NCI-H1694 treated with DMSO at 0.1 percent for 48 hours (cell line): ENCODE measurements at places on chromosomes 12 and 14.

DNA sequence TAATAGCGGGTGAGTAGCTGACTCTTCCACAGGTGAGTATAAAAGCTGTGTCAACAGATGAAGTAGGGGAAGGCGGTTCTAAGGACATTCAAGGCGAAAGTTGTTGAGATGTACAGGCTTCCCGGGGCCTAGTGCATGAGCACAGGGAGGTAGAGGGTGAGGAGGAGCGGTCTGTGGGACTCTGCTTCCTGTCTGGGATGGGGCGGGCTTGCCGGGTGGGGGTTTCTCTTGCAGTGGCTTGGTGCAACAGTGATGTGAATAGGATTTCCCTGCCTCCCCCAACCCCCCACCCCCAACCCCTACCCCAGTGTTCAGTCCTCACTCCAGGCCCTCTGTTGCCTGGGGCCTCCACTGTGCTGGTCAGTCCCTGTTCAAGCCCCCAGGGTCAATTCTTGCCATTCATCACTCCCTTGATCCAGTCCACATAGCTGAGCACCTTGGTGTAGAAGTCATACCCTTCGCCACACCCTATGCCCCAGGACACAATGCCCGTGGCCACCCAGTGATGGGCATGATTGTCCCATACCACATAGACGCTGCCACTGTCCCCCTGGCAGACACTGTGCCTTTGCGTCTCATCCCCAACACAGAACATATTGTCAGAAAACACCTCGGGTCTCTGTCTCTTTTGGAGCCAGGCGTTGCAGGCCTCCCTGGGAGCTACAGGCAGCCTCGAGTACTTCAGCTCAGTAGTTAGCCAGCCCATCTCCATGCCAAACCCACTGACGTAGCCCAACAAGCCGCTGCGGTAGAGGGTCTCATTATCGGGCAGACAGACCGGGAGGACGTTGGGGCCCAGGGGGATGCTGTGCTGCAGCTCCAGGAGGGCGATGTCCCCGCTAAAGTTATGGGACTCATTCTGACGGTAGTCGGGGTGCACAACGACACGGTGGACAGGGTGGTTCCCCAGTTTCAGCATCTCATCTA lies 4.0 kb upstream of the C1R start:
- DNase-seq = no peak

- no peak for DNase-seq
These were observed 75.3 kb downstream of the AACS start for GRCh38 chr12:125140279-125141209.

DNA sequence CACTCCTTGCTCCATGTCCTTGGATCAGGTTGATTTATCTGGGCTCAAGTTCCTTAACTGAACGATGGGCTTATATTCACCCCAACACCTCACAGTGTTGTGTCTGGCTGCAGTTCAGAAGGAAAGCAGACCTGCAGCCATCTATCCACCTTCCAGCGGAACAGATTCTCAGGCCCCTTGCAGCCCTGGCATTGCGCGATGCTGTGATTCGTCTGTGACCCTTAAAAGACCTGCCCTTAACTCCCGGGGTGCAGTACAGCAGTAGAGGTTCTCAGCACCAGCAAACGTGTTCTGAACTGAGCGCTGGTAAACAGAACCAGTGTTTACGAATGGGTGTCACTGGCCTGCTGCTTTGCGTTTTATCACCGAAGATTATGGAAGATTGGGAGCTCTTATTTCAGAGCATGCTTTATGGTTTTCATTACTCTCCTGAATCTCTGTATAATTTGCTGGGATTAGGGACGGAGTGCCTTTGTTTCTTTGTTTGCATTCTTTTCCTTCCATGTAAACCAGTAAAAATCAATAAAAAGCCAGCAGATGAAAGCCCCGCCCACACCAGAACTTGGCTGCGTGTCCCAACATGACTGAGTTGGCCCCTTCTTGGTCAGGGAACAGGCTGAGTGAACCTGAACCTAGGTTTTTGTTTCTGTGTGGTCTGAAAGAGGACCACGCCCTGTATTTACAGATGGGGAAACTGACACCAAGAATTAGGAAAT lies 286.7 kb upstream of the CRY1 start:
- no peak for DNase-seq

DNA sequence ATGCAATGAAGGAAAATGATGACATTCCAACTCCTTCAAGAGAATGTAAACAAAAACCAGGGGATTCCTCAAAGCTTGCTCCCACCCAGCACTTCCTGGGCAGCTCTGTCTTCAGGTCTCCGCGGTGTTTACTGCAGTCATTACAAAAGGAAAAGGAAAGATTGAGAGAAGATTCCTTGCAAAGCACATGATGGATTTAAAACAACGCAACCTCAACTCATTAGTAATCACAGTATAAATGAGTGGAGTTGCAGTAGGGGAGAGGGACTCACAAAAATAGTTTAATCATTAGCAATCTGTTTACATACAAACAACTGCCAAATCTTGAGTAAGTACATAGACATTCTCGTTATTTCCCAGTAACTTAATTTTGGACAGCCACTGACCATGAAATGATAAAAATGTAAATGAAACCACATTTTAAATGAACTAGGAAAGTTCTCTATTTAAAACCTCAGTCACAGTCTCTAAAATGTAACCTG lies 49.7 kb upstream of the OVCH1 start:
- DNase-seq = no peak

DNA sequence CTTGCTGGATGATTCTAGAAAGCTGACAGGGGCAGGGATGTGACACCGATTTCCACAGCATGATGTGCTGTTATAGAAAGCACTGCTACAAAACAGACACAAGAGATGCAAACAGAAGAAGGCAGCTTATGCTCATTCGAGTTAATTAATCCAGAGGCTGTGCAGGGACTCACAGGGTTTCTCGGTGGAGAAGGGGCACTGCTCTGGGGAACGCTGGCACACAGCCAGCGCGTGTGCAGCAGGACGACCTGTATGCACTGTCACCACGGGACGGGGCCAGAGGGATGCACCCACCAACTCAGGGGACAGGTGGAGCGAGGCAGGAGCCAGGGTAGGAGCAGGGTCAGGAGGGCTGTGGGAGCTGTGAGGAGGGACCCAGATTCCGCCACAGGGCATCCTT lies 143.5 kb downstream of the RIMBP2 start:
- no peak for DNase-seq

GRCh38 chr12:69102856-69103255 lies 136.5 kb upstream of the CPSF6 start:
- DNase-seq = no peak

DNA sequence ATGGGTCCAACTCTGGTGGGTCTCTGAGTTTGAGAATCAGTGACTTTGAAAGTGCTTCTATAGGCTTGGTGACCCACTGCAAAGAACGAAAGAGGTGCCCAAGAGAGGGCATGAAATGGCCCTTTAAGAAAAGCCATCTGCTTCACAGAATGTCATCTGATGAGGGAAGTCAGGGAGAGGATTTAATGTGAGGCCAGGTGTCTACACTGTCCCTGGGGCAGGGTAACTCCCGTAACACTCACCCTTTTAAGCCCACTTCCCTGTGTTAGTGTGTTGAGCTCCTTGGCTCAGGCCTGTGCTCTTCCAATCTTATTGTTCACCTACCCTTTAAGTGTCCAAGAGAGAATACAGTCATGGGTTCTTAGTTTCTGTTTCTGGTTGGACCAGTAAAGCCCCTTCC lies 16.4 kb upstream of the SRSF5 start:
- no peak for DNase-seq

GRCh38 chr14:41457393-41457792 lies 149.3 kb upstream of the LRFN5 start:
- DNase-seq = no peak

DNA sequence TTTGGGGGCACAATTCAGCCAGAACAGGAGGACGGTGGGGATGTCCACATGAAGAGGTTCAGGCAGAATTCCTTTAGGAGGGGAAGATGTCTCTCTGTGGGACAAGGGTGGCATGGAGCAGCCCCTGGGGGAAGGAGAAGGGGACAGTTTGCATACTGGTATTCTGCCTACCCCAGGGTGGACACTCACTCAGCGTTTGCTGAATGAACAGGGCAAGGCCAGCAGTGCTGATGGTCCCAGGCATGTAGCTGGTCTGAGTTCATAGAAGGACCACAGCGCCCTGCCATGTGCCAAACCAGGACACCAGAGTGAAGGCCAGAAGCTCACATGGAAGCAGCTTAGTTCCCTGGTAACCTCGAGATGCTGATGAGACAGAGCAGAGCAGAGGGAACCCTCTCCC lies 5.4 kb downstream of the SERPINA5 start:
- no peak for DNase-seq

DNA sequence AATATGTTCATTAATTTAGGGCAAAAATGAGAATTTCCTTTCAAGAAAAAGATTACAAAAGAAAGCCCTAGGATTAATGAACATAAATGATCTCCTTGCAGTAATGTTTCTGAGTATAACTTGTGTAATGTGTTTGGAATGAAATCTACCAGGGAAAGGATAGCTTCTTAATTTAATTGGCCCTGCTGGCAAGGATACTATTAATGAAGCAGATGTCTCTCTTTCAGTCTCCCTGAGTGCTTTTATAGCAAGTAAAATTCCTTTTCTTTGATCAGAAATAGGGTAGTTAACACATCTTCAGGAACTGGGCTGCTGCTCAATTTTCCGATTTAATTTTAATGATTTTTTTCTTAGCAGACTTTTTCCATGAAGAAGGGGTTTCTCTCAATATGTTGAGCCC lies 379.4 kb upstream of the PDE3A start:
- DNase-seq = peak; percentile 60

DNA sequence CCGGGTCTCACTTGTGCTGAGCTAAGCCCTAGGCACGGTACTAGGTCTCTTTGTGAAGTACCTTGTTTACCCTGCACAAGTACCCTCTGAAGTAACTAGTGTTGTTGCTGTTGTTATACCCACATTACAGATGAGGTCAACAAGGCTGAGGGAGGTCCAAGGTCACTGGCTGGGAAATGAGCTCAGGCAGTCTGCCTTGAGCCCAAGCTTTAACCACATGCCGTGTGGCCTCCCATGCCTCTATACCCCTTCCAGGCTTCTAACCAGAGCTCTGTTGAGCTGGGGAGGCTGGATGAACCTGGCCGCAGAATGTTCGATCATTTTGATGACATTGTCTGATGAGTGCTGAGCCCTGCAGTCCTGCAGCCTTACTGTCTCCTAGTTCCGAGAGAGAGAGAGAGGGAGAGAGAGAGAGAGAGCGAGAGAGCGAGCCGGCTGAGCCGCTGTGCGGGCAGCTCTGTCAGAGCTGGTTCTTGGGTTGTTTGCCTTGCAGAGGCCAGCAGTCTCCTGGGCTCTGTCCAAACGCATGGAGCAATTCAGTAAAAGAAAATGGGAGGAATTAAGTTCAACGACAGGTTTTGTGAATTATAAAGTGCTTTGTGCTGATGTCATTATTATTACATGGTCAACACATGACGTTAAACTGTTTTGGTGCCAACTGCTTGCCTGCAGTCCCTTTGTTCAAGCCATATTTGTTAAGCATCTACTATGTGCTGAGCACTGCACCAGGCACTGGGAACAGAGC lies 13.1 kb downstream of the JDP2 start:
- no peak for DNase-seq

DNA sequence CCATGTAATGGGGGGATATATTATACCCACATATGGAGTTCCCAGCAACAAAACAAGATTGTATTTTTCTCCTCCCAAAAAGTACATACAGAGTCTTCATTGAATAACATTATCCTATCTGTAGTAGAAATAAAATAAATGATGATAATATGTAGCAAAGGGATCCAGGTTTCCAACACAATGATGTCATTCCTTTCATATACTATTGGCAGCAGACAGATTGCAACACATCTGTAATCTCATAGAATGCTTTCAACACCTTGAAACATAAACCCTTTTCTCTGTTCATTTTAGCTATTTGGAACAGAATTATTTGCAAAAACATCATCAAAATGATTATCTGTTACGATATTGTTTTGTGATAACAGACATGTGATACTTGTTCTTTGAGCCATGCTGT lies 317.6 kb downstream of the DPF3 start:
- DNase-seq = peak; percentile 65

DNA sequence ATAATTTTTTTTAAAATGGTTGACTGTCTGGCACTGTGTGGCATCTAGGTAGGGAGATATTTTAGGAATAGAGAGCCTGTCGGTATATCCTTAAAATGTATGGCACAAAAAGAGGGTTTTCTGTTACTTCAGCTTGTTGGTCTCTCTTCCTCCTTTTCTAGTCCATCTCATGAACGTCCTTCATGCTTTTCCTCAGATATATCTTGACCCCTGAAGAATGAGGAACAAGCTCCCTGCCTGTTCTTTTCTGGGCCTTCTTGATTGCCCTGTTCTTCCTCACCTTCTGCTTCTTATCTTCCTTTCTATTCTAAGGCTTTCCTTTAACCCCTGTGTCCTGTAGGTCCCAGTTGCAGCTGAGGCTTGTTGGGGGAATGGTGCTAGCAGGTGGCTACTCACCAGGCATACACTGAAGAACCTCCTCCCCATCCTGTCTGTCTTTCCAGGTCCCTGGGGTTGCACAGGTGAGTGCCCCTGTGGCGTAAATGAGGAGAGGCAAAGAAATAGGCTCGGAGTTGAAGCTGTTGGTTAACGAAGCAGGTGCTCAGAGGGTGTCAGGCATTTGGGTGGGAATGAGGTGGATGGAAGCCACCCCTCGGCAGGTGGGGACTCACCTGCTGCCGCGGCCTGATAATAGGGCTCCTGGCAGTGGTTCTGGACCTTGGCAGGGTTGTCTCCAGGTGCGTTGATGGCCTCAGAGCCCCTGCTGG lies 7.2 kb upstream of the C1R start:
- DNase-seq = no peak

DNA sequence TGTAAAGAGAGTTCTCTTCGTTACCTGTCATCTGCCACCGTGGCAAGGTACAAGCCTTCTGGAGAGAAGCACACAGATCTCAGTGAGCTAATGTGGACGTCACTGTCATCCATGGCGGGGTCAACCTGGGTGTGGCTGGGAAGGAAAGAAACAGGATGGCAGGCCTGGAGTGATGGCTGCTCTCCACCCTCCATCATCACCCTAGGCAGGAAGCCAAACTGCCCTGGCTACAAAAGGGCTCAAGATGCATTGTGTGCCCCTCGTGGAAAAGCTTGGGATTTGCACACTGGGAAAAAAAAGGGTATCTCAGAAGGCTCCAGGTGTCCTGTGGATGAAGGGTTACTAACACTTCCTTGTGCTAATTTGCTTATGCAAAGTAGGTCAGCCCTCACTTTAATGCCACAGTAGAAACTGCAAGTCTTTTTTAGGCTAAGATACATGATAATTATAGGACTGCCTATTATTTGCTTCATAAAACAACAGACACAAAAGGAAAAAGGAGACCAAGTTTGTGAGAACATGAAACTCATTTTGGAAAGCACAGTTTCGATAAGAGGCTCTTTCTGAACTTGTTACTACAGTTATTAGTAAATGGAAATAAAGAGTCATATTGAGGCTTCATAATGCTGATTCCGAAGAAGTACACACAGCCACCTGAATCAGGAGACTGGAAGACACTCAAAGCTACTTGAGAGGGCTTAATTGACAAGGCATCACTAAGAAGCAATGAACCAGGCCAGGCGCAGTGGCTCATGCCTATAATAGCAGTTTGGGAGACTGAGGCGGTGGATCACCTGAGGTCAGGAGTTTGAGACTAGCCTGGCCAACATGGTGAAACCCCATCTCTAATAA lies 18.9 kb downstream of the RFC5 start:
- no peak for DNase-seq

DNA sequence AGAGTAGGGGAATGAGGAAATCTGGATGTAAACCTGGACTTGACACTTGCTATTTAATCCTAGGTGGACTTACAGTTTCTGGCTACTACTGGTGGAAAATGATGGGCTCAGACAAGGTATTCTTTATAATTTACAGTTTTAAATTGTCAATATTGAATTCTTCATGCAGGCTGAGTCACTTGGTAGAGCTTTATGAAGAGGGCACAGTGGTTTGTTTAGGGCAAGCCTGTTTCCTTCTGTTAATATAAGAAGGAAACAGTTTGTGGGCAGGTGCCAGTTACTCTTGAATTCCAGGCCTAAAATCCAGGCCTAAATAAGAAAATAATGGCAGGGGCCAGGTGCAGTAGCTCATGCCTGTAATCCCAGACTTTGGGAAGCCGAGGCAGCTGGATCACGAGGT lies 355.8 kb upstream of the RGS6 start:
- no peak for DNase-seq
